ENCODE measurements at places on chromosomes 16 and 17. TPM values are rescaled to one million over a fixed set of nuclear protein-coding genes. Genes with fewer than 3 reads are reported as not detected.

The SRCAP gene
- 10.7 TPM for total RNA-seq

The KRT32 gene
- total RNA-seq = 5.0 TPM

The PLLP gene
- 15.5 TPM for total RNA-seq

- no peak for DNase-seq
- H3K36me3 ChIP-seq = no peaks in the 10 kb centered on the region
- H3K4me1 ChIP-seq = peaks cover 34% of the 10 kb centered on the region
- H3K27ac ChIP-seq = peak overlapping the region; percentile 73
- peaks cover 87% of the 10 kb centered on the region for H3K27me3 ChIP-seq
- no peak overlapping the region for H3K4me3 ChIP-seq
Measured at GRCh38 chr17:49891271-49891670, 43.4 kb upstream of the TAC4 start.

The EPN3 gene
- total RNA-seq = 111 TPM

DNA sequence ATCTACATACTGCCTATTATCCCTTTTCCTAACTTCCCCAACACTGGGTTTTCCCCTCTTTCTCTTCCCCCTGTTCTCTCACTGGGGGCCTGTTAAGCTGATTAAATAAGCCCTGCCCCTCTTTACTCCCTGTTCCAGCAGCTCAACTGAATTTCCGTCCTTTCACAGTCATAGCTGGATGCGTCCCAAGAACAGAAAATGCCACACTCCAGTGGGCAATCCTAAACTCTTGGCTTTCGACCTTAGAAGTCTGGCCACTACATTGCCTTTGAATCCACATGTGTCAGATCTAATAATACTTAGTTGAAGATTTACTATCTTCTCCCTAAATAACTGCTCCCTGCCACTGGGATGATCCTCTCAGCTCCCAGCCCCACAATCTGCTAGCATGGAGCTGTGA is 34.5 kb downstream of the KCNJ16 start:
- DNase-seq = no peak
- H3K27ac ChIP-seq = no peak overlapping the region
- H3K4me3 ChIP-seq = no peak overlapping the region
- H3K27me3 ChIP-seq = no peaks in the 10 kb centered on the region

DNA sequence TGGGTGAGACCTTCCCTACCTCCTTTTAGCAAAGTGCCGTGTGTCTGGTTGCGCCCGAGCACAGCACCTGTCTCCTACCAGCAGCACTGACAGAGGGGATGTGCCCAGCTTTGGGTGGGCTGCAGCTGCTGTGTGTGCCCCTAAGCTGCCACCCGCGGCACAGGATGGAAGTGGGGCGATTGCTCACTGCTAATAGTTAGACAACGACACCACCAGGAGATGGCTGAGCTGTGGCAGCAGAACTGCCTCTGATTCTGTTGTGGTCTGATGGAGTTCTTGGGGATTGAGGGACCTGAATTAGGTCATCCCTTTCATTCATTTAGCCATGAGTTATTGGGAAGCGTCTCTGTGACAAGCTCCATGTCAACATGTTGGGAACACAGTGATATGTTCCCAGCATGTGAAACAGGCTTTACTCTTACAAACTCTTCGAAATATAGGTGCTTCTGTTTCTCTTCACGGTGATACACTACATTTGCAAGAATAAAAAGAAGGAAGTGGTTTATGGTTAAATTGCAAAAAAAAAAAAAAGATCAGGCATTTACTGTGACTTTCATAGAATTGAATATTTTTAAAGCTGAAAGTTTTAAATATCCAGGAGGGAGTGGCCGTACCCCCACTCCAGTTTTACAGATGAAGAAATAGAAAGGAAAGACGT is 184.4 kb downstream of the MAF start:
- peaks cover 8% of the 10 kb centered on the region for H3K4me1 ChIP-seq
- H3K36me3 ChIP-seq = no peaks in the 10 kb centered on the region
- no peak overlapping the region for H3K27ac ChIP-seq

DNA sequence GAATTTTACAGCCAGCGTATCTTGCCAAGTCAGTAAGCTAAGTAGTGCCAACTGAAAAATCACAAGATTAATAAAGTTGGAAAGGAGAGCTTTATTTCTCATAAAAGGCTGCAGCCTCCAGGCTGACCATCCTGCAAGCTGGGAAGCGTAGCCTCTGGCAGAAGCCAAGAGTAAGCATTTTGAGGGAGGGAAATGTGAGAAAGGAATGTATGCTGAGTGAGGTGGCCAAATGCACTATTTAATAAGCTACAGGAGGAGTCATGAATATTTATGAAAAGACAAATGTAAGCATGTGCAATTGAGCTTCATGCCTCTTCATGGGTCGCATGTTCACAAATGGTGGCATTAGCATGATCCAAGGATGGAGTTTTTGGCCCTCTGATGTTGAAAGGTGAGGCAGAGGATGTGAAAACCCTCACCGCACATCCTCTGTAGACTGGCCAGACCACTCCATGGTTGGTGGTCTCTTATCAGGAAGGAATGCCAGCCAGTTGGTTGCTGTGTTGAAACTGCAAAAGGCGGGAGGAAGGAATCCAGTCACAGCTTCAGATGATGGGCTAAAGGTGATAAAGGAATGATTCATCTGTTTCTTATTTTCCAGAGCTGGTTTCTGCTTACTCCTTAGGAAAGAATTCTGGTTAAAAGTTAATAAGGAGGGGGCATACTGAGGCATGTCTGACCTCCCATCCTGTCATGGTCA is 9.2 kb downstream of the KRT33B start:
- H3K4me3 ChIP-seq = no peak overlapping the region
- H3K36me3 ChIP-seq = no peaks in the 10 kb centered on the region
- no peak for DNase-seq
- H3K27me3 ChIP-seq = no peaks in the 10 kb centered on the region
- H3K4me1 ChIP-seq = no peaks in the 10 kb centered on the region
- no peak overlapping the region for H3K27ac ChIP-seq

- no peak overlapping the region for H3K27ac ChIP-seq
- H3K4me1 ChIP-seq = no peaks in the 10 kb centered on the region
- H3K36me3 ChIP-seq = no peaks in the 10 kb centered on the region
- no peak overlapping the region for H3K4me3 ChIP-seq
- H3K27me3 ChIP-seq = no peaks in the 10 kb centered on the region
Measured at GRCh38 chr17:33229499-33229898, 63.6 kb downstream of the ASIC2 start.

The ATXN7L3 gene
- 37.7 TPM for total RNA-seq

The CBX8 gene
- total RNA-seq = 2.4 TPM

Data from esophagus squamous epithelium (tissue), 5 donors.